CD4-positive, alpha-beta T cell treated with Interleukin-15 for 4 hours (primary cell): ENCODE measurements at places on chromosomes 6 and 20.

DNA sequence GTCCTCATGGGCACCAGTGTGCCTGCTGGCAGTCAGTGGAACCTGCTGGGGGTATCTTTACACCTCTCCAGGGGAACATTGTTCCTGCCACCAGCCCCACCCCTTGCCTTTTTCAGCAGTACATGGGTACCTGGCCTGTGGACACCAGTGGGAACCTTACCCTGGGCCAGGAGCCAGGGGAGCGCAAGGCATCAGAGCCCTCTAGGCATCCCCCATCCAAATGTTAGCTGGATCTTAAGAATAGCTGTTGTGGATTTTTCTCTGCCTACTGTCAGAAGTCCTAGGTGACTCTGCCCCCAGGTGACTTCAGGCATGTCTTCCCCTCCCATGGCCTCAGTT, 38.8 kb upstream of the ID1 start:
- no peak for DNase-seq

DNA sequence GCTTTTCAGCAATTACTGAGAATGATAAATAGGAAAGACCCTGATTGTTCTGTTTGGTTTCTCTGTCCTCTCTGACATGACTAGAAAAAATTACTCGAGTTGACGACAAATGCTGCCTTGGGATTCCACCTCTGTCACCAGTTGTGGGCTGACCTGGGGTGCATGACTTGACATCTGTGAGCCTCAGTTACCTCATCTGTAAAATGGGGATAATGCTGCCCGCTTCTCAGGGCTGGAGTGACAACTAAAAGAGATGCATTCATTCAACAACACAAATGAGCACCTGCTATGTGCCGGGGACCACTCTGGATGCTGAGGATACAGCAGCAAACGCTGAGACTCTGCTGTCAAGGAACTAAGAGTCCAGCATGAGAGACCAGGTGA, 94.8 kb downstream of the NFATC2 start:
- DNase-seq, result no peak

- DNase-seq, result no peak
Measured at GRCh38 chr6:36039112-36039511, 11.5 kb downstream of the MAPK14 start.

DNA sequence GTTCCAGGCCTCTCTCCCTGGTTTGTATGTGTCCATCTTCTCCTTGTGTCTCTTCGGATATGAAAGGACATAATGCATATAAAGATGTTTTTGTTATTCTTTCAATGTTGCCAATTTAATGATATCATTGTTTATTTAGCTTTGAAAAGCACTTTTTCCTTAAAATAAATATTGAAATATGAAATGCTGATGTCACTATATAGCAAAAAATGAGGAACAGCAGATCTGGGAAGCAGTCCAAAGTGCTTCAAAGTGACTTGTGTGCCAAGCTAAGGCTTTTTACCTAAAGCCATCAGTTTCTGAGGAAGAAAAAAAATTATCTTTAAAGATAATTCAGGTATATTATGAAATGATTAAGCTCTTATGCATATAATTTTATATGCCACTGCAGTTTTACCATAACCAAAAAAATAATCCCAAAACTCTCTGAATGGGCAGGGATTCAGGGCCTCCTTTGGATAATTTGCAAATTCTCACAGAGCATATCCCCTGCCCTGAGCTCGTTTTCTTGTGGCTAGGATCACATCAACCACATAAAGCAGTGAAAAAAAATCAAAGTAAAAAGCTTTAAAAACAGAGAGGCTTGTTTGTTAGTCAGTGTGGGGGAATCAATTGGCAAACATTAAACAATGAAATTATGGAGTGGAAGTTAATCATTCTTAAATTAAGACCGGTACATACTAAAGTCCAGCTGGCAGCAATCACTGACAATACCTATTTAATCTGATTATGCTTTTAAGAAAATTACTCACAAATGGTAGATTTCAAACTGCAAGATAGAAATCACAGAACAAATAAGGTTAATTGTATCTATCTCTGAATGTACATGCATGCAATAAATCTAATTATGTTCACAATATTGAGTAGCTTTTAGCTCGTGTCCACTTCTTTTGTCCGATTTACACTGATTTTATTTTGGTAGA, 1027.9 kb upstream of the ADGRB3 start:
- DNase-seq, result no peak

DNA sequence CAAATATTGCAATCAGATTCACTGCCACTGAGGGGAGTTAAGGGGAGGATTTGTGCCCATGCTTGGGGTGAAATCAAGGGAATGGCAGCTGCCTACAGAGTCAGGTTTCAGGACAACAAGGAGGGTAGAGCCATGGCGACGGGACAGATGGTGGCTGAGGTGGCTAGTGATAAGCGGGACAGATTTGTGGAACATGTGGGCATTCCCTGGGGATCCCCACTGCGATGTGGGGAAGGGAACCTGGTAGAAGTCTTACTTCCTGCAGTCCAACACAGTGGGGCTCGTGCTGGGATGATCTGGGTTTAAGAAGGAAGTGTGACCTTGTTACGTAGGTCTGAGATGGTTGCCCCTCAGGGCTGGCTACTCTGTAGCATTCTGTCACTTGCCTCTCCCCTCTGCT, 292.0 kb upstream of the JARID2 start:
- DNase-seq, result no peak

- no peak for DNase-seq
Measured at GRCh38 chr6:140879946-140880345, 1252.8 kb upstream of the GJE1 start.

GRCh38 chr6:23106951-23107350, 537.6 kb downstream of the HDGFL1 start:
- no peak for DNase-seq

DNA sequence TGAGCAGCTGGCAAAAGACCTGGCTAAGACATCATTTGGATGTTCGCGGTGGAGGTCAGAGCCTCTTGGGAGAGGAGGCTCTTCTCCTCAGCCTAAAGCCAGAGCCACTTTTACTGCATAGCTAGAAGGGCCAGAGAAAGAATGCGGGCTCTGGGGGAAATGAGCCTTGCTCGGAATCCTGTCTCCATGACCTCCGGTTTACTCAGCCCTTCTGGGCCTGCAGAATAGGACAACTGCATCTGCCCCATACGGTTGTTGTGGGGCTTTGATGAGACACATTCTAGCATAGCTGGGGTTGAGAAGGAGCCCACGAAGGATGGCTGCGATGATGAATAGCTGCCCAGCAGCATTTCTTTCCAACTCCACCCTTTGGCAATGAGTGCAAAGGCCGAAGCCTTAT, 115.0 kb upstream of the SLC22A23 start:
- DNase-seq, result no peak

DNA sequence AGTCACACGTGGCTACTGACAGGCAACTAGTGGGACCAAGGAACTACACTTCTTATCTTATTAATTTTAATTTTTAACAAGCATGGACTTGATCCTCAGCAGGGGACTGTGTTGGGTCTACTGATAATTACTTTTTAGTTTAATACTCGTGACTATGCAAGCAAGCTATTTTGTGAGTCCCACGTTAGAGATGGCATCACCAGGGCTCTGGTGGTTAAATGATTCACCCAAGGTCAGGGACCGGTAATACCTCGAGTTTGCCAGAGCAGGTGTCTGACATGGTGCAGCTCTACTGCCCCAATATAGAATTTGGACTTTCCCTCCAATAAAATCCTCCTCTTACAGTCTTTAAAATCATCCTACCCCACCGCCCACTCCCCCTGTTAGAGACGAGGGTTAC, 98.6 kb upstream of the RIN2 start:
- no peak for DNase-seq

DNA sequence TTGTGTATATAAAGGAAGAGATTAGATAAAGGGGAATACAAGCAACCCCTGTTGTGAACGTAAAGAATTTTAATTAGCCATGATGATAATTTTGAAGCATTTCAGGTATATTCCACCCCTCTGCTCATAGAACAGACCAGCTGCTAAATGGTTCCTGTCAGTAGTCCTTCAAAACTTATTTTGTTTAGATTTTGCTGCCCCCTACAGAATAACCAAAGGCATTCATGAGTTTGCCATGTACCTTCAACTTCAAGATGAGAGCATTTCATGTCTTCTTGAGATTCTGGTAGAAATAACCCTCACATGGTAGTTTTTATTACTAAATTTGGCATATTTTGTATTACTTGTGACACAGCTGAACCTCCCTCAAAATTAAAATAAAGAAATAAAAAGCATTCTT, 1586.7 kb downstream of the HACE1 start:
- no peak for DNase-seq

- no peak for DNase-seq
Measured at GRCh38 chr6:43923376-43924221, 153.6 kb downstream of the VEGFA start.

DNA sequence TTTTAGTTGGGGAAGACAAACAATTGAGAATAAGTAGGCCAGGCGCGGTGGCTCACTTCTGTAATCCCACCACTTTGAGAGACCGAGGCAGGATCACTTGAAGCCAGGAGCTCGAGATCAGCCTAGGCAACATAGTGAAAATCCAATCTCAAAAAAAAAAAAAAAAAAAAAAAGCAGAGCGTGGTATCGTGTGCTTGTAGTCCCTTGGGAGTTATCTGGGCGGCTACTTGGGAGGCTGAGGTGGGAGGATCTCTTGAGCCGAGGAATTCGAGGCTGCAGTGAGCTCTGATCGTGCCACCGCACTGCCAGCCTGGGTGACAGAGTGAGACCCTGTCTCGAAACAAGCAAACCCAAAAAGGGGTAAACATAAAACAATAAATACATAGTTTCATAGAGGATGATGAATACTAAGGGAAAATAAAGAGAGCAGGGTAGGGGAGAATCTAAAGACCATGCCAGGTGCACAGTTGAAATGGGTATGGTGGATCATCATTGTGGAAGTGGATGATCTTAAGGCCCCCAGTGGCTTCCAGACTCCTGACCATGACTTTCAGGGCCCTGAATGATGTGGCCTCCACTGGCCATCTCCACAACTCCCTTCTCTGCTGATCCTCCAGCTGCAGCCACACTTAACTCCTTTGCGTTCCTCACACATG, 947 bp downstream of the POFUT1 start:
- DNase-seq, result no peak

DNA sequence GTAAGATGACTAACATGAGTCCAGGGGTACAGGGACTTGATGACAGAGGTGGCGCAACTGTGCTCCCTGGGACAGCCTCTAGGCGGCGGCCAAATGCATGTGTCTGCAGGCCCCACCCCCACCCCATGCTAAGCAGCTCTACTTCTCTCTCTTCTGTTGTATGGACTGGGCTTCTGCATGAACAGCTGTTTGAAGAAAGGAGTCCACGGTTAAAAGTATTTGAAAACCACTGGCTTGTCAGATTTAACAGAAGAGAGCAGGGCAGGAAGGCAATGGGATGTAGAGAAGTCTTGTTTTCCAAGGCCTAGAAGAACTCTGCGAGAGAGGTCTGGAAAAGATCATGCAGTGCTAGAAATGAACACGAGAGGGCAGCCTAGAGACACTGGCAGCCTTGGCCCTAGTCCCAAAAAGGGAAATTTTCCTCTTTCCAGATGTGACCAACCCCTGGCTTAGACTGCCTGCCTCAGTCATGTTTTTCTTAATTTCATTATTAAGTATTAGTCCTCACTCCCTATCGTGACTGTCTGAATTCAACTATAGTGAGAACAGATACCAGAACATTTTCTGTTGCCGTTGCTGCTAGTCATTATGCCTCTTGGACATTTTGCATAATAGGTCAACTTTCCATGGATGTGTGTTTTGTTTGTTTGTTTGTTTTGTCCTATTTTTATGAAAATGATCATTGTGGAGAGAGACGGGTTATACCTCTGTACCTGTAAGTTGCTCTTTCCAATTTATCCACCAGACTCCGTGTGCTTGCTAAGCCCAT, 265.0 kb downstream of the ADGRG6 start:
- DNase-seq, result peak; percentile 57

DNA sequence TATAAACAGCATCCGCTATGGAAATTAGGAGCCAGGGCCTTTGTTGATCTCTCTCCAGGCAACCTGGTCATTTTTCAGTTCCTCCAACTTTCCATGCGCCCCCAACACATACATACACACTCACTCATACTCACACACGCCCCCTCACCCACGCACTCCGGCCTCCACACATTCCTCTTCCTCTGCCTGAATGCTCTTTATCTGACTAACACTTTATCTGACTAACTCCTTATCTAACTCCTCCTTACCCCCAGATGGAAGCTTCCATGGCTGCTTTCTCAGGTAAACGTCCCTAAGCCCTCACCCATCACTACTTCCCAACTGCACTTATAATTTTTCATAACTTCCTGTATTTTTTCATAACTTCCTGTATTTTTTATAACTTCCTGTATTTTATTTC, 17.4 kb downstream of the CASS4 start:
- DNase-seq, result no peak

GRCh38 chr6:14790976-14791375, 454.9 kb upstream of the JARID2 start:
- no peak for DNase-seq

- no peak for DNase-seq
Measured at GRCh38 chr6:133699741-133700385, 189.1 kb upstream of the TCF21 start.

DNA sequence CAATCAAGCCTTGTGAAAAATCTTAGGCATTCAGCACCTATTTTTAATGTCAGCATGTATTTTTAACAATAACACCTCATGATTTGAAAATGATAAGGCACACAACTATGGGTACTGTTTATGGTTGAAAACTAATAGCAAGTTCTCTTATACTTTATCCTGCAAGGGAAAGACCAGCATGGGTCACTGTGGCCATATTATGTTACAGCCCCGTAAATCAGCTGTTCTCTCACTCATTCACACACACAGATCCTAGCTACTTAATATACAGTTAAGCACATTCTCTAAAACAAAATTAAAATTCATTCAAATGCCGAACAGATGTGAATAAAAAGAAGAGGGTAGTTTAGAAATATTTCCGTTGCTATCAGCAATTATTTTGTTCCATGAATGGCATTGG, 224.4 kb downstream of the OGFRL1 start:
- no peak for DNase-seq

- no peak for DNase-seq
Measured at GRCh38 chr6:107237992-107238660, 122.8 kb upstream of the BEND3 start.

DNA sequence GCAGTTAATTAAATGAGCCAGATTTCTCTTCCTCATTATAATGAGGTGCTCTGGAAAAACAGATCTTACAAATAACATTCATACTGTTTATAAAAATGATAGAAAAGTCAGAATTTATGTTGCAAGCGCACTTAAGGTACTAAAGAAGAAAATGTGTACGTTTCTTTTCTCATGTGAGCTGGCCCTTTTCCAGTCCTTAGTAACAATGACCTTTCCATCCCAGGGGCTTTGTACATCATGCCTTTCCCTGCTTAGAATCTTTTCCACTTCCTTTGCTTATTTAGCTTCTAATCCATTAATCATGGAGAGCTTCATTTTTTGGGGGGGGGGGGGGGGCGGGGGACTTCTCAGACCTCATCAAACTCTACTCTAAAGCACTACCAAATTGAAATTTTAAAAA, 4.8 kb downstream of the FBXO5 start:
- no peak for DNase-seq

- no peak for DNase-seq
Measured at GRCh38 chr6:36848658-36849441, 9.6 kb upstream of the CPNE5 start.
